ENCODE measurements at places on chromosomes 1 and 21.

DNA sequence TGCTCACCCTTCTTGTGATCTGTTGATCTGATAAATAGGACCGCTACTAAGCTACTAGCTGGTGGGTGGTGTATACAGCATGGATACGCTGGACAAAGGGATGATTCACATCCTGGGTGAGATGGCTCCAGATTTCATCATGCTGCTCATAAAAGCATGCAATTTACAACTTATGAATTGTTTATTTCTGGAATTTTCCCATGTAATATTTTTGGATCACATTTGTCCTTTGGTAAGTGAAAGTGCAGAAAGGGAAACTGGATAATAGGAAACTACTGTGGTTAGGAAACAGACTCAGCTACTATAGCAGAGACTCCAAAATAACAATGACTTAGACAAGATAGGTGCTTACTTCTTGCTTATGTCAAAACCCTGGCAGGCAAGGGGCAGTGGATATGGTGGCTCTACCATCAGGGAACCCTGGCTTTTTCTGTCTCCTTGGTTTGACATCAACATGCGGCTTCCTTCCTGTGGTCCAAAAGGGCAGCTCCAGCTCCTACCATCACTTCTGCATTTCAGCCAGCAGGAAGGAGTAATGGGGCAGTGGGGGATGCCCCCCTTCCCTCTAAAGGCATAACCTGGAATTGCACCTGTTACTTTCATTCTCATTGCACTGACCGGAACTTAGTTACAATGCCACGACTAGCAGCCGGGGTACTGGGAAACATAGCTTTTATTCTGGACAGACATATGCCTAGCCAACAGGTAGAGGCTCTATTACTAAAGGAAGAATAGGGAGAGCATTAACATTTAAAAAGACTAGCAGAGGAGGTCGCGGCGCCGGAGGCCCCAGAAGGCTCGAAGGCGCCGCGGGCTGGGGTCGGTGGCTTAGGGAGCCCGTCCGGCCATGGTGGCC lies 13.8 kb upstream of the AK2 start:
- DNase-seq, result no peak

DNA sequence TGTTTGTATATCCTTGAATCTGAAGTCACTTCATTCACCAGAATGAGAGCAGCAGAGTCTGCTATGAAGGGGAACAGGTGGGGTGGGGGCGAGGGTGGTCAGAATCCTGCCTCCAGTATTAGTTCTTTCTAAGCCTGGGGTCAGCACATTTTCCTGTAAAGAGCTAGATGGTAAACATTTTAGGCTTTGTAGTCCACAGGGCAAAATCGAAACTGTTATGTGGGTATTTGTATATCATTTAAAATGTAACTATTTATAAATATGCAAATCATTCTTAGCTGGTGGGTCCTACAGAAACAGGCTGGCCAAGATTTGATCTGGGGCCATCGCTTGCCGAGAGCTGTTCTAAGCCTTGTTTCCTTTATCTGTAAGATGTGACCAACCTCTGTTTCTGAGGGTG lies 96.0 kb downstream of the IGSF21 start:
- no peak for DNase-seq

GRCh38 chr1:225655509-225656258 lies 2.8 kb upstream of the ENAH start:
- no peak for DNase-seq

DNA sequence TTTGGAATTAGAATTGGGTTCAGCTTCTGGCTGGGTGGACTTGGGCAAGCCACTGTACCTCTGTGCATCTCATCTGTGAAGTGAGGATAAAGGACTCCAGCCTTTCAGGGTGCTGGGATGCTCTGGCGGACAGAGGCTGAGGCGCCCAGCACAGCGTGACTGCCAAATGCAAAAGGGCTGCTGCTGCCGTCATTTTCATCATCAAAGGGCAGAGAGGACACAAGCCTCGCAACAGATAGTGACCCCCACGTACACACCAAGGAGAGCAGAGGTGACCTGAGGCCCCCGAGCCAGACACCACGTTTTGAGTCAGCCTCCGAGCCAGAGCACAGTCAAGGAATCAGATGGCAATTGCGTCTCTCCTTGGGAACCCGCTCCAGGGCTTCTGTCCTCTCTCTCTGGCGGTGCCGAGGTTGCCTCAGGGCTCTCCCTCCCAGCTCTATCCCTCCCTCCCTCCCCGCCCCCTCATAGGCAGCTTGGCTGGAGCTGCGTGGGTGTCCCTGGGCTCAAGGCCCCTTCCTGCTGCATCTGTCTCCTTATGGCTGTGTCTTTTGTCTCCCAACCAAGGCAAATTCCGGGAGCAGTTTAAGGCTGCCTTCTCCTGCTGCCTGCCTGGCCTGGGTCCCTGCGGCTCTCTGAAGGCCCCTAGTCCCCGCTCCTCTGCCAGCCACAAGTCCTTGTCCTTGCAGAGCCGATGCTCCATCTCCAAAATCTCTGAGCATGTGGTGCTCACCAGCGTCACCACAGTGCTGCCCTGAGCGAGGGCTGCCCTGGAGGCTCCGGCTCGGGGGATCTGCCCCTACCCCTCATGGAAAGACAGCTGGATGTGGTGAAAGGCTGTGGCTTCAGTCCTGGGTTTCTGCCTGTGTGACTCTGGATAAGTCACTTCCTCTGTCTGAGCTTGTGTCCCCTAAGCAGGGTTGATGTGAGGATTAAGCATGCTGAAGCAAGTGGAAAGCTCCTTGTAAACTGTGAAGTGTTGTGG lies 9.0 kb downstream of the HCRTR1 start:
- no peak for DNase-seq

DNA sequence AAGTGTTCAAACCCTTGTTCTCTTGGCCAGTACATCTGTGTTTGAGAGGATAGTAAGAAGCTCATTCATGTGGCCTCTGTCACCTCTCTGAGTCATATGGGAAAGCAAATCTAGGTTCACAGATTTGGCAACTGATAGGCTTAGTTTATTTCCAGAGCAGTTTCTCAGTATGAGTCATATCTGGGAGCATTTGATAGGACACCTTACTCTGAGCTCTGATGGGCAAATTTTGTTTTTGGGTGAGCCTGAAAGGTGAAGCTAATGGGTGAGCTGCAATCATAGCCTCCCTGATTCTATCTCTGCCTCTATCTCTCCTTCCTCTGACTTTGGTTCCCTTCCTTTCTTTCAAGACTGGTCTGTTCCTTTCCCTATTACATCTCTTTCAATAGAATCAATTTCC lies 134.4 kb downstream of the S1PR1 start:
- DNase-seq, result no peak

DNA sequence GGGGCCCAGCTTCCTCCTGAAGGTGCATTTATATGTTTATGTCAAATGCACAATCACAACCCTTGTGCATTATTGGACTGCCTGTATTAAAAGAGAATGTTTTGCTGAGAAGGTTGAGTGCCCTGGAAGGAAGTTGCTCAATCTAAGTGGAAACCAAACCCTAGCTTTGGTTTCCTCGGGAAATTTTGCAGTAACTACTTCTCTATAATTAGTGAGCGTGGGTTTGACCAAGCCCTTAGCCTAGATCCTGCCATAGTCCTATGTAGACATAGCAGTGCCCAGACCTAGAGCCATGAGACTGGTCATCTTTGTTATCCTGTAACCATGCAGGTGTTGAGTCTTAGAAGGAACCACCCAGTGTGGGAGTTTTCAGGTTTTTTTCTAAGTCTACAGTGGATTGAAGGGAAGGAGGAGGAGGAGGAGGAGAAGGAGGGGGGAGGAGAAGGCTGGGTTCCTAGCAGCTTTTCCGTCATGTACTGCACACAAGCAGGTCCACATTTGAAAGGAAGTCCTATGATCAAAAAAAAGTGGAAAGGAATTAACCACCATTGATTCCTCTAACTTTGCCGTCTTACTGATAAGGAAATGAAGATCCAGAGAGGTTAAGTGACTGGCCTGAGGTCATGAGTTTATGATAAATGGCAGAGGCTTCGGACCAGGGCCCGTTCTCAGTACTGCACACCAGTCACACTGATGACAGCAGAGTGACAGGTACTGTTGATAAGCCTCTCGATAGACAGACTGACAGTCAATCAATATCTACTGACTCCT lies 72.2 kb upstream of the LYST start:
- DNase-seq, result no peak

DNA sequence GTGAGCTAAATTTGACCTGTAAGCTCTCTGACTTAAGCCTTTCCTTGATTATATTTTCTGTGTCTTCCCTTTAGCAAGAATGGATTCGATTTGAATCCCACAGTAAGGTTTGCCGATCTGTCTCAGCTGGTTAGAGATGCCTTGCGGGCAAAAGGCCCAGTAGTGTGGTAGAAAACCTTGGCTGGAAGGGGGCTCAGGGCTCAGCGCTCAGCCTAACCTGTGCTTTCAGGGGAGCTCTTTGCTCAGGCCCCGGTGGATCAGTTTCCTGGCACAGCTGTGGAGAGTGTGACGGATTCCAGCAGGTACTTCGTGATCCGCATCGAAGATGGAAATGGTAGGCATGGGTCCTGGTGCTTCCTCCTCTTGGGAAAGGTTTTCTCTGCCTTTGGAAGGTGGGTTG lies 7.1 kb downstream of the NECAP2 start:
- no peak for DNase-seq

GRCh38 chr1:177973585-177973984 lies 3.7 kb upstream of the SEC16B start:
- no peak for DNase-seq

DNA sequence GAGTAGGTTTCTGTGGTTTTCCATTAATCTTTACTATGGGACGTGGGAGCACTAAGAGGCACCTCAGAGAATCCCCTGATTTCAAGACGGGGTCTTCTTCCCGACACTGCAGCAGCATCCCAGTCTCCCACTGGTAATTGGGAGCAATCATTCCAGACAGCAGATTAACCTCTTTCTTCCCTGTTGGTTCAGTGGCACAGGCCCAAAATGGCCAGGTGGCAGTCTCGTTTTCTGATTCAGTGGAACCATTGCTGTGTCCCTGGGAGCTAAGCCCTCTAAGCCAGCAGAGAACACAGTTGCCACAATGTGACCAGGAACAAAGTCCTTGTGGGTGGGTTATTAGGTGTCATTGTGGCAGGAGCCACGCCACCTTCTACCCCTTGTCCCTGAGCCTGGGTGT lies 342.1 kb downstream of the MATN1 start:
- no peak for DNase-seq

GRCh38 chr1:33152685-33153432 lies 29.0 kb downstream of the TRIM62 start:
- DNase-seq, result no peak

DNA sequence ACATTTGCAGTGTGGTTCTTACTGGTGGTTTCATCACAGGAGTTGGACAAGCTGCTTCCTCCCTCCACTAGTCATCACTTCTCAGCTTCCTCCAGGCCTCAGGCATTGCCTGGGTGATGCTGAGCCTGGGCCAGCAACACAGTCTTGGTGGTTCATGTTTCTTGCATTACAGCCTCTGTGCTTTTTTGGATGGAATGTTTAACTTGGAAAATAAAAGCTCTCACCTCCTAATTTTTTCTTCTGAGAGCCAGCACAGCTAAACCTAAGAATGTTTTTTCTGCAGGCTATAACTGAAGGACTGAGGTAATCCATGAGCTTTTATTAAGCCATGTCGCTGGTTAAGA lies 66.1 kb upstream of the RHOU start:
- no peak for DNase-seq

DNA sequence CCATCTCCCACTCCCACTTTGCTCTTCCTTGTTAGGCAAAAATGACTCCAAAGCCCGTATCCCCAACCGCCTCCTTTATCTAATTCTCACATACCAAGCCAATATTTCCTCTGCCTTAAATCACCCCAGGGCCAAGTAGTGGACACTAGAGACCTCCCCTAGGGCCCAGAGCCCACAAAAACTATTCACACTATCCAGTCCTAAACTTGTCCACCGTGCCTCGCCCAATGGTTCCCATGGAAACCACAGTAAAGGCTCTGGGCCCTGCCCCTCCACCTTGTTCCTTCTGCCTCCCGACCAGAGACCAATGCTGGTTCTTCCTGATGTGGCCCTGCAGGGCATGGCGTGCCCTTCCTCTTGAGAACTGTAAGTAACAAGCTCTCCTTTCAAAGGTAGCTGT lies 11.8 kb downstream of the CFAP107 start:
- DNase-seq, result no peak

- no peak for DNase-seq
Observed at GRCh38 chr21:41895643-41896493, 16.7 kb upstream of the PRDM15 start.

DNA sequence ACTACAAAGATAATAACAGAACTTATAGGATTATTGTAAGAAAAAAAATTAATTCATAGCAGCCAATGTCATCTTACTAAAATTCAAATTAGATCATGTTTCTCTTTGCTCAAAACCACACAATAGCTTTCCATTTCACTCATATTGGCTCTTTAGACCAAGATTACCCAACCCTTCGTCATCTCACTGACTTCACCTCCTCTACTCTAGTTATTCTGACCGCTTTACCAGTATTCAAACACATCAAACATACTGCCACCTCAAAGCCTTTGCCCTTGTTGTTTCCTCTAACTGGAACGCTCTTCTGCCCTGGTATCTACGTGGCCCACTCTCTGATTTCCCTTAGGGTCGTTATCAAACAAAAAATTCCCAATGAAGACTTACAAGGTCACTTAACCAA lies 1.7 kb downstream of the ANGPTL3 start:
- DNase-seq, result no peak

GRCh38 chr1:223771814-223772770 lies 59.8 kb downstream of the CAPN2 start:
- DNase-seq, result no peak

GRCh38 chr1:226293553-226293920 lies 15.4 kb downstream of the LIN9 start:
- DNase-seq, result no peak

DNA sequence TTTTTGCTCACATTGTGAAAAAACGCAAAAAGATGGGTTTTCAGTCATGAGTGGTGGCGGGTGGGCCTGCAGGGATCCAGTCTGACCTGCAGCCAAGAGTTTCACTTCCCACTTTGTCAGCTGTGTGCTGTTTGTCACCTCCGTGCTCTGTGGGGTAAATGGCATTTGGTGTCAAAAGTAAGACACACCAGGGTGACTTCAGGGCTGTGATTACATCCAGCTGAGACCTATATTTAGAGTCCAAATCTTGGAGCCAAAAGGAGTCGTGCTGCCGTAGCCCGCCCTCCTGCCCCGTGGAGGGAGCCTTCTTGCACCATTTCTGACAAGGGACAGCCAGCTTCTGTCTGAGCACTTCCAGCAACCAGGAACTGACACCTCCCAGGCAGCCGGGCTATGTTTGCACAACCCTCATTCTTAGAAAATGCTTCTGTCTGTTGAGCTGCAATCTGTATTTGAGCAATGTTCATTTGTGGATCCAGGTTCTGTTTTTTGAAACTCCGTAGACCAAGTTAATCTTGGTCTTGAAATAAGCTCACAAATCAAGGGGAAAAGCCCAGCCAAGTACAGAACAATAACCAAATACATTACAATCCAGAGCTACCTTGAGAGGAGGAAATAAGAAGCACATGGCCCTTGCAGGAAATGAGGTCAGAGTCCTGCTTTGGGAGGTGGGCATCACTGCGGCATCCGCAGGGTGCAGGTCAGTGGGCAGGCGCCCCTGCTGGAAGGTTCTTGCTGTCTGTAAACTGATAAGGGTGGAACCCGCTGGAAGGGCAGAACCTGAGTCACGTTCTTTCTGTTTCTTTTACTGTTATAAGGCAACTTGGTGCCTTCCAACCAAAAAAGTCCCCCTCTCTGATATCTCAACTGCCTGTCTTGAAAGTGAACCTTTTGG lies 14.4 kb downstream of the ABCG1 start:
- peak; percentile 64 for DNase-seq
